ENCODE measurements at places on chromosomes 5 and 9. TPM values are rescaled to one million over a fixed set of nuclear protein-coding genes. Genes with fewer than 3 reads are reported as not detected.

The NR2F1 gene
- total RNA-seq, result 31.2 TPM

The SH3TC2 gene
- 5.1 TPM for total RNA-seq

The LCN1 gene
- 373 TPM for total RNA-seq

The PTPDC1 gene
- 19.7 TPM for total RNA-seq

The FAT2 gene
- 25.0 TPM for total RNA-seq

The NRARP gene
- 18.8 TPM for total RNA-seq

The S100Z gene
- total RNA-seq, result 2.1 TPM

The CCNJL gene
- total RNA-seq, result 8.3 TPM

The FBN2 gene
- 215 TPM for total RNA-seq

The DMRTA1 gene
- total RNA-seq, result 1.9 TPM

The BARHL1 gene
- not detected for total RNA-seq

The HTR4 gene
- not detected for total RNA-seq

The LRRC19 gene
- total RNA-seq, result not detected

The ITGA1 gene
- 49.4 TPM for total RNA-seq

The PIP5KL1 gene
- total RNA-seq, result not detected

The PAIP1 gene
- total RNA-seq, result 96.4 TPM

The CAVIN4 gene
- 392 TPM for total RNA-seq

The DOK3 gene
- total RNA-seq, result 6.7 TPM

The IFNA21 gene
- total RNA-seq, result not detected

The STPG3 gene
- not detected for total RNA-seq

The SPEF2 gene
- 20.0 TPM for total RNA-seq

The LCN10 gene
- total RNA-seq, result not detected
